ENCODE measurements at places on chromosomes 2 and 18. TPM values are rescaled to one million over a fixed set of nuclear protein-coding genes. Genes with fewer than 3 reads are reported as not detected.

DNA sequence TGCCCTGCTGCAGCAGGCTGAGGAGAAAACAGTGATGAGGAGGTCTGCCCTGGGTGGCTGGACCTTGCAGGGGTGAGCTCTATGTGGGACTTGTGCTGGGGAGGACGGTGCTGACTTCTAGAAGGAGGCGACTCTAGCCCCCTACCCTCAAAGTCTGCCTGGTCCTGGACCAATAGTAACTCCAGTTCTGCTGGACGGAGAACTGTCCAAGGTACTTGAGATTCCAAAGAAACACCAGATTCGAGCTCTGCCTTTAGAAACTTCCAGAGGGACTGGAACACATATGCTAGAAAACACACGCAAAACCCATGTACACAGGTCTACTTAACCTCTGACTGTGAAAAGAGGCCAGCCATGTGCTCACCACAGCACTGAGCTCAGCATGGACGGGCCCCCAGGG lies 260.6 kb downstream of the TWIST2 start:
- no peak for DNase-seq

DNA sequence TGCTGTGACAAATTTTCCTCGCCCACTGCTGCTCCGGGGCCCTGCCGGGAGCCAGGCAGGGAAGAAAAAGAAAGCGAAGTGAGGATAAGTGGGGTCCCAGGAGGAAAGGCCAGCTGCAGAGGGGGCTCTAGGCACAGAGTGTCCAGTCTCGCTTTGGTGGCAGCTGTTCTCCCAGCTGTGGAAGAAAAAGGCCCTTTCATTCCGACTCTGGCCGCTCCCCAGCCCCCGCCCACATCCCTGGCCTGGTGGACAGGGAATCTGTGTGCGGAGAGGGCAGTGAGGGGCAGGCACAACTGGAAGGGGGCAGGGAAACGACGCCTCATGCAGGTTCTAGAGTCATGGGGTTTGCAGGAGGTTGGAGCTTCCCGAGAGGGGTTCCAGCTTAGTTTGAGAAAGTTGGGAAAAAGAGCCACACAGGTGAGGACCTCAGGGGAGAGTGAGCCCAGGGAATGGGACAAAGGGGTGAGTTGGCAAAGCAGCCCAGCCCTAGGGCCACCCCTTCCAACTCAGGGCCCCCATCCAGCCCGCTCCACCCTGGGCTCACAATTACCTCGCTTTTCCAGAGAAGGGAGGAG lies 1.8 kb downstream of the RTKN start:
- no peak for DNase-seq

GRCh38 chr2:10009811-10010781 lies 33.3 kb upstream of the KLF11 start:
- no peak for DNase-seq

VIT gene
- total RNA-seq = not detected

Data from bronchial epithelial cell (primary cell).